ENCODE measurements at places on chromosomes 3 and 15. TPM values are rescaled to one million over a fixed set of nuclear protein-coding genes. Genes with fewer than 3 reads are reported as not detected.

BUB1B gene
- 42.6 TPM for total RNA-seq

DLEC1 gene
- total RNA-seq = 1.3 TPM

PAQR5 gene
- total RNA-seq = 12.6 TPM

TMEM212 gene
- not detected for total RNA-seq

CD96 gene
- total RNA-seq = not detected

COL6A5 gene
- not detected for total RNA-seq

PRKCD gene
- total RNA-seq = 45.1 TPM

TEX55 gene
- total RNA-seq = not detected

C3orf22 gene
- 0.44 TPM for total RNA-seq

LRTM1 gene
- not detected for total RNA-seq

CHRNA7 gene
- total RNA-seq = 5.1 TPM

All from progenitor cell of endocrine pancreas (in vitro differentiated cells).